ENCODE measurements at places on chromosomes 1 and 21.

- DNase-seq = no peak
These were observed 29.5 kb upstream of the SLFNL1 start for GRCh38 chr1:41051022-41051421.

- DNase-seq = no peak
These were observed 44.3 kb downstream of the SLC16A1 start for GRCh38 chr1:112911506-112912220.

DNA sequence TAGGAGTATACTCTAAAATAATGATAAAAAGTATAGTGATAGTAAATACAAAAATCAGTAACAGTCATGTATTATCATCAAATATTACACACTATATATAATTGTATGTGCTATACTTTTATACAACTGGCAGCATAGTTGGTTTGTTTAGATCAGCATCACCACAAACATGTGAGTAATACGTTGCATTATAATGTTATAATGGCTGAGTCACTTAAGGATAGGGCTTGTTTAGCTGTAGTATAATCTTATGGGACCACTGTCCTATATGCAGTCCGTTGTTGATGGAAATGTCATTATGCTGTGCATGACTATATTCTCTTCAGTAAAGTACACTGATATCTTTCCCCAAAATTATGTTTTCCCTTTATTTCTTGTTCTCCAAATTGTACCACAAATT is 92.8 kb downstream of the LYPLAL1 start:
- DNase-seq = no peak

DNA sequence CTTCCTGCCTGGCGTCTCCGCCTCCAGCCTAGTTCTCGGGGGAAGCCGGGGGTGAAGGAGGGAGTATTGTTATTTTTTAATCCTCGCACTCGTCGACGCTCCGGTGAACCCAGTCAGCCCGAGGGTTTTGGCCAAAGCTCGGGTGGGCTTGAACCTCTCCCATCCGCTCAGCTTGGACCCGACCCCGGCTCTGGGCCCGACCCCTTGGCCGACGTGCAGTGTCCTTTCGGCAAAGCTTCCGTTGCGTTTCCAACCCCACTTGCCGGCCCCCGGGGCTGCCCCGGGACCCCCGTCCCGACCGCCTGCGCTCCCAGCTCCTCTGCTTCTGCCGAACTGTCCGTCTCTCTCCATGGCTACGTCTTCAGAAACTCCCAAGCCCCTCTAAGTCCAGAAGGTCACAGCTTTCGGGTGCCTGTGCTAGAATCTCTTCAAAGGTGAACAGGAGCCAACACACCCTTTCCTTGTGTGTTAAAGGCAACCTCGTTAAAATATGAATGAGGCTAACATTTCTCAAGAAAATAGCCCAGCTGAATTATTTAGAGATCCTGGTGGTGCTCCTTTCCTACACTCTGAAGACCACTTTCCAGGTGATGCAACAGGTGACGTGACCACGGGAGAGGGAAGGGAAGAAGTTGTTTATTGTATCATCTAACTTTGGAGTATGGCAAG is 647 bp downstream of the DESI2 start:
- DNase-seq = peak; percentile 16

DNA sequence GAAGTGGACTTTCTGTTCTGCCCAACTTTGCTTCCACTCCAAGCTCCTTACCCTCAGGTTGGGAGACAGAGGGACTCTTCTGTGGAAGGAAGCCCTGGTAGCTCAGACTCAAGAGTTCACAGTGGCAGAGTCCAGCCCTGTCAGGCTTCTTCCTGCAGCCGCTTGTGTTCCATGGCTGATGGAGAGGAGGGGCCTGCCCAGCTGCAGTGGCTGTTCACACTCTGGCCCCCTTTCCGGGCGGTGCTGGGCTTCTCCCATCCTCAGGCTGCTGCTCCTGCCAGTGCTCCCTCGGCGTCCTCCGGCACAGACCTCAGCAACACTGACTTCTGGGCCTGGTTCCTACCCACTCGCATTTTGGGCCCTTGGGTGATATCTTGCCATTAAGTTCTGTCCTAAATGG is 4.0 kb downstream of the KRTAP10-1 start:
- no peak for DNase-seq

- no peak for DNase-seq
These were observed 75.1 kb upstream of the NEGR1 start for GRCh38 chr1:72357411-72357810.

DNA sequence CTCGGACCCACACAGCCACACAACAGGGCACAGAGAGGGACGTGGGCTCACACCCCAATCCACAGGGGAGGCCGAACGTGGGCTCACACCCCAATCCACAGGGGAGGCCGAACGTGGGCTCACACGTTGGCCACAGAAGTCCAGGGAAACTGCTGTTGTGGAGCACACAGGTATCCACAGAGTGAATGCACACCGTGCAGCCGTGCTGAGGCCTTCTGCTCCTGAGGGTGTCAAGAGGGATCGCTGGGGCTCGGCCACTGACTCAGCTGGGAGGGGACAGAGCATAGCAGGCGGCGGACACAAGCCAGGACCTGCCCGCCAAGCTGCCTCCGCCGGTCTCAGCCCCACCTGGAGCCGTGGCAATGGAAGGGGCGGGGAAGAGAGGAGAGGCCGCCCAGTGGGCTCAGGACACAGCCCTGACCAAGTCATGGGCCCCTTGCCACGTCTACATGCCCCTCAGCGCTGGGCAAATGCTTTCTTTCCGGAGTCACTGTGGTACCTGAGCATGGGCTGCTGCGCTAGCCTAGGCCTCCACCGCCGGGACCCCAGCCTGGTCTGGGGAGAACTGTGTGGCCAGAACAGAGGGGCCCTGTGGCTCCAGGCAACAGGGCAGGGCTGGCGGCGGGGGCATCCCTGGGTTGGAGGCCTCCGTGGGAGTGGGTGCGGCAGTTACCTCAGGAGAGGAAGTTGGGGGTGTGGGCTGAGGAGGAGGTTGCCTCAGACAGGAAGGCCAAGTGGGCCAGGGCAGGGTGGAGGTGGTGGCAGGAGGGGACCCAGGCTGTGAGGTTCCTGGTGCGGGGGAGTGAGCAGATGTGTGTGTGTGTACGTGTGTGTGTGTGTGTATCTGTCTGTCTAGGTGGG is 1.2 kb downstream of the SYTL1 start:
- DNase-seq = no peak

GRCh38 chr1:192592517-192592916 is 16.9 kb downstream of the RGS1 start:
- no peak for DNase-seq

GRCh38 chr1:24795236-24795635 is 50.0 kb downstream of the CLIC4 start:
- DNase-seq = no peak

GRCh38 chr1:109716121-109716520 is 4.1 kb downstream of the GSTM5 start:
- DNase-seq = no peak

GRCh38 chr1:25566730-25567341 is 23.4 kb downstream of the LDLRAP1 start:
- DNase-seq = no peak

DNA sequence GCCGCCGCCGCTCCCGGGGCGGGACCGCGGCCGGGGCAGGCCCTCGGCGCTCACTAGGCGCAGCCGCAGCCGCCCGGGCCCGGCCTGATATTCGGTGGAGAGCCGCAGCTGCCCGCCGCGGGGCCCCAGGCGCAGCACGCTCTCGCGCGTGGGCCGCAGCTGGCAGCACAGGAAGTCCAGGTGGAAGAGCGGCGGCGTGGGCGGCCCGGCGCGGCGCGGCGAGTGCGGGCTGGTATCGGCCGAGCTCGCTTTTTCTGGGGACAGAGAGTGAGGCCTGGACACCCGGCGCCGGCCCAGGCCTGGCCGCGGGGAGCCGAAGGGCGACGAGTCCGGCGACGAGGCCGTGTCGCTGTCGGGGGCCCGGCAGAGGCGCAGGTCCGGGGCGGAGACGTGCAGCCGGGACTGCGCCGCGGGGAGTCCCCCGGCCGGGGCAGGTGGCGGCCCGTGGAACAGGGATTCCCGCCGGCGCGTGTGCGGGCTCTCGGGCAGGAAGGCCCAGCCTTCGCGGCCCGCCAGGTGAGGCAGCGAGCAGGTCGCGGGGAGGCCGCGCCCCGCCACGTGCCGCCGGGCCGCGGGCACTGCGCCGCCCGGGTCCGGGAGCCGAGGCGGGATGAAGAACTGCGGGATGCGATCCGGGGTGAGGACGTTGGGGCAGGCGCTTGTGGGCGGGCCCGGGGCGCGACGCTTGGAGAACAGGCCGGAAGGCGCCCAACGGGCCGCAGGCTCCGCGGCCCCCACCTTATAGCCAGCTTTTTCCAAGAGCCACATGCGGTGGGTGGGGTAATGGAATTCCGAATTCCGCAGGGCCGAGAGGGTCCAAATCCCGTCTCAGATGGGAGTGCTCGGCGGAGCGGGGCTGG is 1.2 kb downstream of the C2CD4D start:
- no peak for DNase-seq

Data from suppressor macrophage treated with lipopolysaccharide for 4 hours (primary cell).